Forelimb muscle (tissue), 1 donor: ENCODE measurements at places on chromosomes 16 and 17.

DNA sequence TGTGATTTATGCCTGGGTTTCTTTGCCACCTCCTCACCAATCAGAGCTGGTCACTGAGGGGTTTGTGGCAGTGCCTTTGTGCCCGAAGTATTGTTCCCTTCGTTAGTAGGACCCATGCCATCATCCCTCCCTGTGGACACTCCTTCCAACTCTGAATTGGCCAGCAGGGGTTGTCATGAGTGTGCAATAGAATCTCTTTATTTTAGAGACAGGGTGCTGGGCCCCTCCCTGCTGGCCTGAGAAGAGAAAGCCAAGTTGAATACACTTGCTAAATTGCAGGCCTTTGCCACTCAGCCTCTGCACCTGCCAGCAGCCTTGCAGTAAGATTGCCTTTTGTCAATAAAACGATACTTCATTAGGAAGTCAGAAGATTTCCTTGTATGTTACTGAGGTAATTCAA lies 40.7 kb upstream of the SLC12A3 start:
- no peak for DNase-seq

GRCh38 chr16:75379911-75380847 lies 53.1 kb downstream of the CFDP1 start:
- no peak for DNase-seq

- DNase-seq = no peak
Measured at GRCh38 chr17:45900136-45900535, 5.8 kb downstream of the MAPT start.

DNA sequence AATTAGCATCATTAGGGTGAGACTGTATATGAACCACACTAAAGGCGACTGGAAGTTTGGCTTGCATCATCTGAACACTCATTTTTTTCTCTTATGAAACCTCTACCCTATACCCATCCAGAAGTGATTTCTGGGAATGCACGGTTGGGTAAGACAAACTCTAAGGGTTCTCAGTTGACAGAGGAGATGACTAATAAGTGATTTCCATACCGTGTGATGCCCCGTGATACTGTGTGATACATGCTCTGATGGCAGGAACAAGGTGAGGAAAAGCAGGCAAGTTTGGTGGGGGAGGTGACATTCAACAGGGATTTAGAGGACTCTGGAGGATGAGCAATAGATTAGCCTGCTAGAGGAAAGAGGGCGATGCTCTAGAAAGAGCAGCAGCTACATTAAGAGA lies 156.4 kb upstream of the CCL2 start:
- DNase-seq = no peak

DNA sequence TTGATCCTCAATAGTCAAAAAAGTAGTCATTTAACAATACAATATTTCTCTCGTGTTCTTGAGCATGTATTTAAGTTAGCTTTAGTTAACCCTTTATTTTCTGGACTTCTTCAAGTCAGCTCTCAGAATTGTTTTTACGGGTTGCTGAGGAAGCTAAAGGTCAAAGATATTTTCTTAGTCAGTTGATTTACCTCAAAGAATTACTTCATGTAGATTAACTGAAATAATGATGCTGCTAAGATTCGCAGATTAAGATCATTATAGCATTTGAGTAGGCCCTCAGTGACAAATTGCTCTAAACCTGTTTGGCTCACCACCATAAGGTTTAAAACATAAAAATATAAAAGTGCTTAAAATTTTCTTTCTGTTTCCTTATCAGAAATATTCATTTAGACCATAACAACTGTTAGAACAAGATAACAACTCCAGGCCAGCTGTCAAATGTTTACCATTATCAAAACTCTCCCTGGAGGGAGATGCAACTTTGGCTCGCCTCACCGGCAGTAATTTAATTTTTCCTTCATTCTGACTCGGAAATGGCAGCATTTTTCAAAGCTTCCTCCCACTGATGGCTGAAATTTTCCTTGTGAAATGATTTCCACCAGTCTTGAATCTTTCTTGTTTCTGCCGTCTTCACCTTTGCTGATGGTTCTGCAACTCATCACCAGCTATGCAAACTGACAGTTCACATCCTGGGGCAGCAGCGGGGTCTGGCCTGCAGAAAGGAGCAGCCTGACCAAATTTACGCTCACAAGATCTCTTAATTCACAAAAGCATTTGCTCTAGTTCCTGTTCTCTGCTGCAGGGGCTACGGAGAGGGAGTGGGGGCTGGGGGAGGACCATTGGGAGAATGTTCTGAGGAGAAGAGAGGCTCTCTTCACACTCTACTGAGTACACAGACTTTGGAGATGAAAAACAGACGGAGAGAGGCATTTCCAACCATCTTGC lies 254.8 kb upstream of the TBX2 start:
- no peak for DNase-seq

DNA sequence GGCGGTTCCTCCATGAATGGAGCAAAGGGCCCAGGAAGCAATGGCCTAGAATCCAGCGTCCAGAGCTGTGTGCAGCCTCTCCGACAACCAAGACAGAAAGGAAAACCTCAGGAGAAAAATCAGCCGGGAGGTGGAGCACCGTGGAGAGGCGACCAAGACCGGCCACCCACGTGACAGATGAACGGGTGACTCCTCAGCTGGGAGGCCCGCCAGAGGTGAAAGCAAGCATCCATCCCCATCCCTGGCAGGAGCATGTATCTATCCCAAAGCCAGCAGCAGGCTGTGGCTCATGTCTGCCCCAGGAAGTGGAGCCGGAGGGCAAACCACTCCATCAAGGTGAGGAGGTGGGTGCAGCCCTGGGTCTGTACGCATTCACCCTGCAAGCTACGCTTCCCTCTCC lies 52.1 kb downstream of the FOXL1 start:
- no peak for DNase-seq

- no peak for DNase-seq
Measured at GRCh38 chr17:43444223-43445008, 39.4 kb upstream of the DHX8 start.

DNA sequence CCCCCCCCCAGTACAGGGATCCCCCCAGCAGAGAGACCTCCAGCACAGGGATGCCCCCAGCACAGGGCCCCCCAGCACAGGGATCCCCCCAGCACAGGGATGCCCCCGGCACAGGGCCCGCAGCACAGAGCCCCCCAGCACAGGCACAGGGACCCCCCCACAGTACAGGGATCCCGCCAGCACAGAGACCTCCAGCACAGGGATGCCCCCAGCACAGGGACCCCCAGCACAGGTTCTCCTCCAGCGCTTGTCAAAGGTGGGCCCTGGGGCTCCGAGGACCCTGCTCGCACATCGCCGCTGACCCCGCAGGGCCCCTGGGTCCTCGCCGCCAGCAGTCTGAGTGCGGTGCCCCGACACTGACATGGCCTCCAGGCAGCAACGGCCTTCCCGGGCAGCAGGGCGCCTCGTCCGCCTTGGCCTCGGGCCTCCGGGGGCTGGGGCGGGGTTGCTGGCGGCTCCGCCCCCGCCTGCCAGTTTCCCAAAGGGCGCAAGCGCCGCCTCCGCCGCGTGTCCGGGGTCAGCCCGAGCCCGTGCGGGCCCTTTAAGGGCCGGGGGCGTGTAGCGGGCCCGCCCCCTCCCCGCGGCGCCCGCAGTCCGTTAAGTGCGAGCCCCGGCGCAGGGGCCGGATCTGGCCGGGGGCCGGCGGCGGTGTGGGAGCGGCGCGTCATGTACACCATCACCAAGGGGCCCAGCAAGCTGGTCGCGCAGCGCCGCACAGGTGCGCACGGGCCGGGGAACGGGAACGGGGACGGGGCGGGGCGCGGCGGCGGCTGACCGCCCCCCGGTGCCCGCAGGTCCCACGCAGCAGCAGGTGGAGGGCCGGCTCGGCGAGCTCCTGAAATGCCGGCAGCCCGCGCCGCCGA lies at the start of gene MCRIP2:
TSS of gene MCRIP2 (plus strand) at position 503 of the 863 bp plus-strand sequence. CDS start at position 667, 164 bp downstream.
- no peak for DNase-seq

DNA sequence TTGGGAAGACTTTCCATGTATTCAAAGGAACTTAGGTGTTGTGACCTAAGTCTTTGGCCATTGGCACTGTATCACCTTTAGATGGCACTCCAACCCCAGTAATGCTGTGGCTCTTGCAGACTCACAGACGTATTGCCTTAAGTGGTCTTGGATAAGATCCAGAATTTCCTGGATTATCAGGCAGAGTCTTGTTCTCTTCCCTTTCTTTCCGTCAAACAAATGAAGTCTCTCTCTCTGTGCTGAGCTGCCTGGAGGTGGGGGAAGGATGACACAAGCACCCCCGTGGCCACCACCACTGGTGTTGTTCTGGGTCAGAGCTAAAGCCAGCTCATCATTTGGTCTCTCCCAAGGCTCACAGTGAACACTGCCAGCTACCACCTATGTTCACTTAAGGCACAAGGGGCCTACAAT lies 789.9 kb upstream of the KIF2B start:
- DNase-seq = peak; percentile 5

GRCh38 chr17:39599665-39600231 lies 8.0 kb downstream of the NEUROD2 start:
- no peak for DNase-seq

- DNase-seq = no peak
Measured at GRCh38 chr17:48047113-48047740, 932 bp upstream of the NFE2L1 start.

DNA sequence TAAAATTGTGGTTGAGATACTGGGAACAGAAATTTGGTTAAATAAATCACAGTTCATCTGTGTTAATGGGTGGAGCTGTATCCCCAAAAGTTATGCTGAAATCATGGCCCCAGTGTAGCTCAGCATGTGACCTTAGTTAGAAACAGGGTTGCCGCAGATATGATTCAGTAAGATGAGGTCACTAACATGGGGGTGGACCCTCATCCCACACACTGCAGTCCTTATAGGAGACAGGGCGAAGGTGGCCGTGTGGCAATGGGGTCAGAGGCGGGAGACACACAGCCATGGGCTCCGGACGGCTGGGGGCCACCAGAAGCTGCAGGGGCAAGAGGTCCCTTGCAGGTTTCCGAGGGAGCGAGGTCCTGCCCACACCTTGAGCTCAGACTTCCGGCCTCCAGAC lies 10.7 kb downstream of the GALNS start:
- no peak for DNase-seq

DNA sequence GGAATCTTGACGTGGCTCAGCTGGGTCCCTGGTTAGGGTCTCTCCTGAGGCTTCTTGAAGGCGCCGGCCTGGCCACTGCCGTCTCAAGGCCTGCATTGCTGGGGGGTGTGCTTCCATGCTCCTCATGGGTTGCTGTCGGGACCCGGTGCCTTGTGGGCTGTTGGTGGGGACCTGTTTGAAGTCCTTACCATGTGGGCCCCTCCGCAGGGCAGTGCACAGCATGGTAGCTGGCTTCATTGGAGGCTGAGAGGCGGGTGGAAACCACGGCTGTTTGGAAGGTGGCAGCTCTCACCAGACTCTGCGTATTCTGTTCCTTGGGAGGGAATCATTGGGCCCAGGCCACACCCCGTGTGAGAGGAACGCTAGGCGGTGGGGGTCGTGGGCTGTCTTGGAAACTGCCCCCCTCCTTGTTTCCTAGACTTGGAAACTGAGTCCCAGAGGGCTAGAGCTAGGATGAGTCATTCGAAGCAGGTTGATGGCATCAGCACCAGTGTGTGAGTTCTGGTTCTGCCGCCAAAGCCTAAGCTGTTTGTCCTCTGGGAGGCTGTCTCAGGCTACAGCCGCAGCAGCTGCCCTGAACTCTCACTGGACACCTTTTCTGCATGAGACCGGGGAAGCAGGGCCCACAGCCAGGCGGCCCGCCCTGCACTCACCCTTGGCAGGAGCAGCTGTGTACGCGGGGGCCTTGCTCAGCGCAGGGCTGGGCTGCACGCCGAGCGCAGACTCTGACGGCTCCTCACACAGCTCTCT lies 35.2 kb downstream of the ZNF750 start:
- peak; percentile 78 for DNase-seq

DNA sequence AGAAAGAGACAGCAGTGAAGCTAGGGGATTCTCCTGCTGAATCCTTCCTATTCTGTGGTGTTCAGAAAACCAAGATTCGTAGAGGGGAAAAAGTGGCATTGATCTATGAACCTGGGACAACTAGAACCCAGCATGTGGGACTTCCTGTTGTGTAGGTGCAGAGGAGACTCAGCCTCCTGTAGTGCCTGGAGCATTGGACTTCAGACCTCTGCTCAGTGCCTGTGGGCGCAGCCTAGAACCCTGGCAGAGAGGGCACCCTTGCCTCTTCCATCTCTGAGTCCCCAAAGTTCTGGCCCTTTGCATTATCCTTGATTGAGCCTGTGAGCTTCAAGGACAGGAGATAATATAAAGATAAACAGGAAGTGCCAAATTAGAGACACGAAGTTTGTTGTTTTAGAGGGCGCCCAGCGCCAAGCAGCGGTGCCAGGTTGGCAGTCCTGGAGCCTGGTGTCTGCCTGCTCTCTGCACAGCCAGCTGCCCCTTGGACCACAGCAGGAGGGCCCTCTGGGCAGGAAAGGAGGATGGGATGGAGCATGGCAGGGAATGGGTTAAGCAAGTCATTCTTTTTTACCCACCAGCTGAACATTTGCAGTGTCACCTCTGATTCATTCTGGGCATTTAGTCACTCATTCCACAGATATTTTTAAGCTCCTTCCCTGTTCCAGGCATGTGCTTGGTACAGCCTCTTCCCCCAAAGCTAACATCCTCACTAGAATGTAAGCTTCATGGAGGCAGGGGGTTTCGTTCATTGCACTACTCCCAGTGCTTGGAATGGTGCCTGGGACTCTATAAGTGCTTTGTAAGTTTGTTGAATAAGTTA lies 11.9 kb upstream of the SP6 start:
- no peak for DNase-seq

DNA sequence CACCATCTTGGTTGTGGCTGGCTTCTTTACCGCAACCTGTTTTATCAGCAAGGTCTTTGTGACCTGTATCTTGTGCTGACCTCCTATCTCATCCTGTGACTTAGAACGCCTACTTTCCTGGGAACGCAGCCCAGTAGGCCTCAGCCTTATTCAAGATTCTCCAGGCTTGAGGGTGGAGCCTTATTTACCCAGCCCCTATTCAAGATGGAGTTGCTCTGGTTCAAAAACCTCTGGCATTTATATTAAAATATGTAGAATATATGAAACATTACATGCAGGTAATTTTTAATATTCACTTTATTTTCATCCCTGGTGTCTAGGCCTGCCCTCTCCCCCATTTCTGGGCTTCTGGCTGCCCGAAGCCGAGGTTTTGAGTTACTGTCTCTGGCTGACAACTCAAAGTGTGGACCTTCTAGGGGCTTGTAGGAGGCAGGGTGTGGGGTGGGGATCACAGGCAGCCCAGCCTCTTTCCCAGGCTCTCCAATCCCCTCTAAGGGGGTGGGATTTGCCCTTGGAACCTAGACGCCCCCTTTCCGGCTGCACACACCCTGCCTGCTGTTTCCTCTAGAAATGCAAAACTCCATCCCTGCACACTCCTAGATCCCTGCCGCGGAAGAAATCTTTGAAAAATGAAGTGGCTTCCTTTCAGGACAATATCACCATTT lies 152.0 kb downstream of the KCNJ12 start:
- no peak for DNase-seq

- no peak for DNase-seq
Measured at GRCh38 chr17:31497994-31498826, 106.7 kb downstream of the RAB11FIP4 start.

GRCh38 chr17:50328363-50329325 lies 17.3 kb upstream of the XYLT2 start:
- no peak for DNase-seq
